ENCODE measurements at places on chromosomes 7 and 10. TPM values are rescaled to one million over a fixed set of nuclear protein-coding genes. Genes with fewer than 3 reads are reported as not detected.

- DNase-seq: no peak
Observed at GRCh38 chr10:18497806-18498369, 153.5 kb downstream of the NSUN6 start.

DNA sequence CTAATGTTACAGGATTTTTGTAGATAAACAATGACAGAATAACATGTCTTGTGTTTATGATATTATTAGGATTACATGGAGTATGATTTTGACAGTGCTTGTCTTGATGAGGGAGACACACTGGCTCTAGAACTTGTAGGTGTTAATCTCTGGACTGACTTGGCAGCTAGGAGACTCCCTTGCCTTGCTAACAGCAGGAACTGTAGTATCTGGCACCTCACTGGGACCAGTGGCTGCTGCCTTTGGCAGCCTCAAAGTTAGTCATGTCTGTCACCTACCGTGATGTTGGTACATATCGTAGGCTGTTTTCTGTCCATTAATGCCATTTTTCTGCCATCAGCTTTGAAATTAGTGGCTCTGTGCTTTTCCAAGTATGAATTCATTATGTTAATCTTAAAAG lies 261.5 kb downstream of the CDK14 start:
- peak; percentile 21 for DNase-seq

WNT8B gene
- total RNA-seq: not detected

TAX1BP1 gene
- total RNA-seq: 163 TPM

DNA sequence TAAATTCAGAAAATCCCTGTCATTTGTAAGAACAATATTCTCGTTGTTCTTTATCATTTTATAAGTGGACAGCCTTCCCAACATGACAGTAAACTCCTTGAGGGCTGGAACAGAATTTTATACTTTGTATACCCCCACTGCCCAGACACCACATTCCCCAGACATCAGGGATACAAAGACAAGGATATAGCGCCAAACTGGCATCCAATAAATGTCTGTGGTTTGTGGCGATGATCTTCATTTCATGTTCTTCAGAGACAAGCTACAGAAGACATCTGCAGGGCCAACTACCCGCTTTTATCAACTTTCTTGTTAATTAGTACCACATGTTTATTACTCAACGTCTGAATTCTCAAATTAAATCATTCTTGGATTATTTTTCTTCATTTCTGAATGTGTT lies 155.9 kb downstream of the ATE1 start:
- no peak for DNase-seq

- no peak for DNase-seq
Observed at GRCh38 chr7:129779602-129780256, 168.2 kb downstream of the NRF1 start.

- DNase-seq: no peak
Observed at GRCh38 chr10:61785473-61786105, 115.9 kb upstream of the ARID5B start.

DNA sequence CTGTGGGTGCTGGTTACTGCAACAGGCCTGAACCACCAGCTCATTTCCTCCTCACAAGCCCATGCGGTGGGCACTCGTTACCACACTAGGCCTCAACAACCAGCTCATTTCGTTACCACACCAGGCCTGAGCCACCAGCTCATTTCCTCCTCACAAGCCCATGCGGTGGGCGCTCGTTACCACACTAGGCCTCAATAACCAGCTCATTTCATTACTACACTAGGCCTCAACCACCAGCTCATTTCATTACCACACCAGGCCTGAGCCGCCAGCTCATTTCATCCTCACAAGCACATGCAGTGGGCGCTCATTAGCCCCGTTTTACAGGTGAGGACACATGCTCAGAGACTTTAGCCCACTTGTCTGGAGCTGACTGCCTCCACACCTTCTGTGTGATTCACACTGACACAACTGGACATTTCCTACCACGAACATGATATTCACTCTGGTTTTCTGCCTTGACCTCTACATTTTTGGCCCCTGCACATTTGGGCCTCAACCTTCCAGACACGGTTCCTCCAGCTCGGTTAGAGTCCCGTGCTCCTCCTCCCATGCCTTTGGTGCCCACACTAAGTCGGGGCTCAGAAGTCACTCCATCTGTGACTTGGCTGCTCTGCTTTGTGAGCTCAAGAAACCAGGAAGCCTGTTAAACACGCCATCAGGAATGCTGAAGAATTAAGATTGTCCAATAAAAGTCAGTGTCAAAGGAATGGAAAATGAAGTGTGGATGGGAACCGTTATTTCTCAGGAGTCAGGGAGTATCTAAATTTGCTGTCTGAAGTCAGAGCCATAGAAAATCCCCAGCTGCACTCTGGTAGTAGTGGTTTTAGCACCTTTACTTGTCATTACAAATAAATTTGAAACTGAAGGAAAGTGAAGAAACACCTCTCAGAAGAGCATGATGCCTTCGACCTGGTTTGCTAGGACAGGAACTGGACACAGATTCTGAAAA lies 55.8 kb upstream of the LANCL2 start:
- DNase-seq: peak; percentile 16

YWHAG gene
- total RNA-seq: 199 TPM

DNA sequence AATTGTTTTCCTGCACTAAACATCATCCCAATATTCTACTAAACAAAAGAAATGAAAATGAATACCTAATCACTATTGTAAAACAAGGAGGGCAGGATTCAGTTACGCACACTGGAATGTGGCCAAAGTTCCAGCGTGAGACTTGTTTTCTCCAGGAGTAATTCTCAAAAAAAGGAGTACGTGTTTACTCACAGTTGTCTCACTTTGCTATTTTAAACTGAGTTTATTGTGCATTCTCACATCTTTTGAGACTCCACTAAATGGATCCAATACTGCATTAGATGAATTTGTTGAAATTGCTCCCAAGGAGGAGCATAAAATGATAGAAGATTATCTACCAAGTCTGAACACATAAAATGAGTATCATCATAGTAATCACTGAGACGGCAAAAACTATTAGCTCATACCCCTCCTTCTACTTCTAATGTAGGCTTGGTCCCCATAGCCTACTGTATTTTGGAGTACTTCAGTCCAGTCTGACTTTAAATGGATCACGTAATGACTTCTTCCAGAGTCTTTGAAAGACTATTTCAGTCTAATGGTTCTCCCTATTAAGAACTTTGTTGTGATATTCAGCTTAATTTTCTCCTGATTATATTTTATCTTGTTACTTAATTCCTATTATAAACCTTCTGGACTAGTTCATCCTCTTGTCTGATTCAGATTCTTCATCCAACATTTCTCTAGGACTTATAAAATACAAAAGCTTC lies 3.8 kb downstream of the GRM3 start:
- no peak for DNase-seq

GRCh38 chr7:43112941-43113621 lies 634 bp downstream of the HECW1 start:
- no peak for DNase-seq

DNA sequence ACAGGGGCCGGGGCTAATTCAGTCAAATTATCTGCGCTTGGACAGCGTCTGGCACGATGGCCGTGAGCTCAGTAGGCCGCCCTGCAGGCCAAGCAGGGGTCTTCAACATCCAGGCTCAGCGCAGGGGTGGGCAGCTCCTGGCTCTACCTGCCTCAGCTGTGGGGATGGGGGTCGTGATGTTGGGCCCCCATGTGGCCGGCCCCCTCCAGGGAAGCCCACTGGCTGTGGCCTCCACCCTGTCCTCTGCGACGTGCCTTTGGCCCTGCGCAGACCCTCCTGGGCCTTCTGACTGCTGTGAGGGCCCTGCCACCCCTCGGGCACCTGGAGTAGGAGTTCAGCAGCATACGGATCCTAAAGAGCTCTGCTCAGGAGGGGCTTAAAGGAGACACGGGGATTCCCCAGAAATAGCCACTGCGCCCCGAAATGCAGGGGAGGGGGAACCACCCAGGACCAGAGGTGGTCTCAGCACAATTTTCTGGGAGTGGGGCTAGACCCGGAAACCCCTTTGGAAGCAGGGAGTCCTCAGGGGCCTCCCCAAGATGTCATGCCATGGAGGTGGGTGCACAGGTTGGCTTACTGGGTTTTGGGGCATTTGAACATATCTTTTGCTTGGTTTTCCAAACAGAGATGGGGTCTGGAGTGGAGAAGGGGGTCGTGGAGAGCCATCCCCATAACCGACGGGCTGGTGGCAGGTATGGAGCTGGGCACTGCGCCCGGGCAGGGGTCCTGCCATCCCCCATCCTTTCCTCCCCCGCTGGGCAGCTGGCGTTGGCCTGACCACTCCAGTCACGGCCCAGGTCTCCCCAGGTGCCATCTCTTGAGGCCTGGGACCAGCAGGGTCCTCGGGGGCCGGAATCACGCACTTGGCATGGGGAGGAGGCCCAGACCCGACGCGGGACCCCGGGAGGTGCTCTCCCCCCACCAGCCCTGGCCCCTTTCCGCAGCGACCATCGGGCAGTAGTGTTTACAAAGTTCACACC lies 4.0 kb upstream of the ADAP1 start:
- no peak for DNase-seq

- DNase-seq: no peak
Observed at GRCh38 chr10:6164271-6165095, 38.2 kb upstream of the PFKFB3 start.

DNA sequence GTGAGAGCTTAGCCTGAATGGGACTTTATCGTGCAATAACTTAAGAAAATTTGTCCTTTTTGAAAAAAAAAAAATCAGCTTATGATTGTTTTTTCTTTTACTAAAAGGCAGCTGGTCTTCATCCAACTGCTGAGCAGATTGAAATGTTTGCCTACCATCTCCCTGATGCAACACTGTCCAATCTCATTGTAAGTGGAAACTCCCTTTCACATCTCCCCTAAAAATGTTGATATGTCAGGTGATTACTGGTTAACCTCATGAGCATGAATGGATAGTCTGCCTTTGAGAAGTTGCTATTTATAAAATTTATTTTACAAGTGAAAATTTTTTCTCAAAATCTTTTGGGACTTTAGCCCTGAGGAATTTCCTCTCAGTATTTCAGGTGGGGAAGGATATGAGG lies 17.8 kb upstream of the HKDC1 start:
- DNase-seq: no peak

FAM25A gene
- not detected for total RNA-seq

GRCh38 chr7:26284995-26285632 lies 6.5 kb upstream of the SNX10 start:
- DNase-seq: no peak

DNA sequence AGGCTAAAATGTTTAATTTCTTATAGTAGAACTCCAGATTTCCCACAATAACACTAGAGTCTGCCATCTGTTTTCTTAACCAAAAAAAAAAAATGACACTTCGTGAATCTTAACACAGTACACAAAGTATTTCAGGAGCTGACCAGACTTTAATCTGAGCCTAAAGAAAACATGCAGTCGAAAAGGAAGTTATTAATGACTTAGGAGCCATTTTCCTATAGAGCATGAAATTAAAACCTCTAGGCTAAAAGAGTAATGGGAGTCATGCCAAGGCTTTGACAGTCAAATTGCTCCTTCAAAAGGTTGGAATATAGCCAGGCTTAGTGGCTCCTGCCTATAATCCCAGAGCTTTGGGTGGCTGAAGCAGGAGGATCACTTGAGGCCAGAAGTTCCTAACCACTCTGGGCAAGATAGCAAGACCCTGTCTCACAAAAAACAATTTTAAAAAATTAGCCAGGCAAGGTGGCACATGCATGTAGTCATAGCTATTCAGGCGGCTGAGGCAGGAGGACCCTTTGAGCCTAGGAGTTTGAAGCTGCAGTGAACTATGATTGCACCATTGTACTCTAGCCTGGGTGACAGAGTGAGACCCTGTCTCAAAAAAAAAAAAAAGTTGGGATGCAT lies 13.6 kb downstream of the MICU1 start:
- no peak for DNase-seq

DNA sequence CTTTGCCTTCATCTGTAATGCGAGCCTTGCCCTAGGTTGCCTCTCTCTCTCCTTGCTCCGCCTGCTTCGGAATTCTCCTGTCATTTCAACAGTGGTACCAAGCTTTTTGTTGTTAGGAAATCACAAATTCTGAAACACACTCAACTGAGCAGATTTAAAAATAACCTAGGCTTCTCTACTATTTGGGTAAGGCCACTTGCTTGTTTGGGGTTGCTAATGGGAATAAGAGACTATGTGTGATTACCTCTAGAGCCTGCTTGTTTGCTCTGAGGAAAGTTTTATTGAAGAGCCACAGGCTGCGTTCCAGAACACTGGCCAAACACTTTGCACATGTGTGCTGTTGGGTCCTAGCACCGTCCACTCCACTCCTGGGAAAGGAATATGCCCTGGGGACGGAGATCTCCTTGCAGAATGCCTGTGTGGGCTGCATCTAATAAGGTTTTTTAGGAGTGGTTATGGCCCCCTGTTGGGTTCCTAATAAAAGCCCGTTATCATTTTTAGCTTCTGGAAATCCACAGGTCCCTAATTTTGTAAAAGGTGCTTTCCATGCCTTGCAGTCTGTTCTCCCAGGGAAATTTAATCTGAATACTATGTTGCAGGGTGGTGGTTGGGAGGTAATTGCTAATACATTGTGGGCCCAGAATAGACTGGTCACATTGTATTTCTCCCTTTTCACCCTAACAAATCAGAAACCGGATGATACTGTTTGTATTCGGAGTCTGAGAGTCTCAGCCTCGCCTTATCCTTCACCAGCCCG lies 68.7 kb upstream of the KLF6 start:
- DNase-seq: no peak

PAX2 gene
- total RNA-seq: not detected

DNA sequence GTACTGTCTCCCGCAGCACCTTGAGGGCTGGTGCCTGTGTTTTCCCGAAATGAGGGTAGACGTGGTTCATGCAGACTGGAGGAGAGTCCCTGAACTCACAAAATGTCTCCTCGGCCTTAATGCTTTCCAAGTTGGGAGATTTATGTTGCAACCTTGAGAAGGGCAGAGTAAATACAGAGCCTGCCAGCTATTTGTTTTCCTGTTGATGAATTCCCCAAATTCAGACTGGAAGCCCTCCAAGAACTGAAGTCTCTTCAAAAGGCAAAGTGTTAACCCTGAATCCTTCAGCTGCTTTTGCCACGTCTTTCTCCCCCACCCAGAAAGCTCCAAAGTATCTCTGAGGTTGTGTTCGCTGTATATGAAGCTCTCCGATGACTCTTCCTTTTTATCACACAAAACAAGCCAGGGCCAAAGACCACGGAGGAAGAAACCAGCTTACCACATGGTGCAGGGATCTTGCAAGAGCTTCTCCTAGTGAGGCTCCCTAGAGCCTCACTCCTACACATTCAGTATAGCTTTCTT lies 254.7 kb upstream of the NFE2L3 start:
- DNase-seq: no peak

DNA sequence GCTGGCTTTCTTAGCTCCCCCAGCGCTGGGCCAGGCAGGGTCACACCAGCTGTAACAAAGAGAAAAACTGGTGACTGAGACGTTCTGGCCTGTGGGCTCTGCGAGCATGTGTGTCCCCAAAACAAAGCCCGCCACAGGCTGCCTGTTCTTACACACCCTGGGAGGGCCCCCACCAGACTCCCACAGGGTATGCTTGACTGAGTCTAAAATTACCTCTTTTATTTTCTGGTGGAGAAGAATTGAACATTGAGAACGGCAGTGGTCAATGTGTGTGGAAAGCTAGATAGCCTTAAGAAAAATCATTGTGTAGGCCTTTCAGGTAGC lies 808 bp downstream of the C10orf71 start:
- DNase-seq: no peak

EBF3 gene
- 5.6 TPM for total RNA-seq

- DNase-seq: peak; percentile 69
Observed at GRCh38 chr7:101138213-101138870, 11.4 kb downstream of the SERPINE1 start.

- no peak for DNase-seq
Observed at GRCh38 chr7:68984306-68984705, 614.0 kb upstream of the AUTS2 start.

- no peak for DNase-seq
Observed at GRCh38 chr10:101687071-101687658, 7.8 kb downstream of the FBXW4 start.
